NCI-H2171 (cell line): ENCODE measurements at places on chromosomes 2 and 18.
A peak's percentile ranks its signal among the peaks of the same experiment; 100 is the strongest.

DNA sequence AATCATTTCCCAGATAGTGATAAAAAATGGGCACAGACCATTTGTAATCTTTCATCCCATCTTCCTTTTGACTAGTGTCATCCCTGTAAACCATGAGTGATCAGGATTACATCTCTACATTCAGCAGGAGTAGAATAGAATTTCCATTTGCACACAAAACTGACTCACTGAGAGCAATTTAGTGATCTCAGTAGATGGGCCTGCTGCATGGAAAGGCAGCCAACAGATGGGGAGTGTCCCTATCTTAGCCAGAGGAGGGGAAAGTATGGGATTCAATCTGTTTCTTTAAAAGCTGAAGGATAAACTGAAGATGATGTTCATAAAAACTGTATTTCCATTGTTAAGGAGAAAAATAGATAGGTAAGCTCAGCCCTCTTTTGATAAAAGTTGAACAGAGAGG lies 441.7 kb downstream of the ZNF521 start:
- no peak for DNase-seq

- DNase-seq: no peak
Observed at GRCh38 chr2:182584462-182584861, 131.6 kb upstream of the DNAJC10 start.

DNA sequence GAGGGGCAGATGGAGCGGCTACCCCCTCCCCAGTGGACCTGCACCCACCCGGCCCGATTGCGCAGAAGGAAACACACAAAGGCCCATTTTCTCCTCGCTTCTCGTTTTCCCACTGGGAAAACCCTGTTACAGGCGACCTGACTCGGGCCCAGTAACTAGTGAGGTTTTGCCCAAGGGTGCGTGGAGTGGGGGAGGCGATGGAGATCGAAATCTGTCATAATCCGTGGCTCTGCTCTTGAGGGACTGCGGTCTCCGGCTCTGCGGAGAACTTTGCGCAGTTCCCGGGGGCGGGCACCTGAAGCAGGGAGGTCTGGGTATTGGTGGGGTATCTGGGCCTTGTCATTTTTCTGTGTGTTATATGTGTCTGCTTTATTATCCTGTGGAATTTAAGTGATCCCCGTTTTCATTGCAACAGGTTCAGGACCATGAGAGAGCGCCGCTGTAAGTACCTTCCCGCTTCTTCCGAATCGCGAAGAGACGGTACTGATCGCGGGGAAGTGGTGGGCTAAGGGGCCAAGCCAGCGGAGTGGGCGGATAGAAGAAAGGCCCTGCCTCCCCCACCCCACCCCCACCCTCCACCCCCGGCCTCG lies 4.0 kb upstream of the HOXD4 start:
- DNase-seq: no peak

DNA sequence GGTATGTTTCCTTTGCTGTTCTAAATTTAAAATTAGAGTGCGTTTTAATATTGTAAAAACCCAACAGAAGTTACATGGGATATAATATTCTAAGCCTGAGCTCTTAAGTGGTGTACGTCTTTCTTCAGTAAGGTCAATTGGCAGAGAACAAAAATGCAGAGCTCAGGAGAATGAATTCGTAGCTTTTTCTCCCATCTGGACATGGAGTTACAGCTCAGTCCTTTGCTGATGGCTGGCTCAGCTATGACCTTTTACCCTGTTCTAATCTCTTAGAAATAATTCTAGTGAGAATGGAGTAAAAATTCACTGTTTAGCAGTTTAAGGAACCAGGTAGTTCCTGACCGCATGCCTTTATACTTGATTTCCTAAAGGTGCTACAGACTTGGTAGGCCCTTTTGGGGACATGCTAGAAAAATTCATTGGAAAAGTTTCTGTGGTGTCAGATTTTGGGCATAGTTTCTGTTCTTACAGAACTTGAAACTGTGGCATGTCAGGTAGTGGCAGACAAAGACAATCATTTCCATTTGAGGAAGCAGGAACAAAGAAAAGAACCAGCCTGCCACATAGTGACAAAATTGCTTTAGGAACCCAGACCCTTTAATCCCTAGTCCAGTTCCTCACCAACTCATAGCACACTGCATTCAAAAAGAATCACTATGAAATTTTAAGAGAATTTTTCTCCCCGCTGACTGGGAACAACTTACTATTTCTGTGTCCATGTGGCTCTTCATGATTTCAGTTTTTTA lies 566.8 kb upstream of the ZNF804A start:
- DNase-seq: no peak

GRCh38 chr2:232966122-232966521 lies 46.9 kb downstream of the NGEF start:
- DNase-seq: no peak

- no peak for DNase-seq
Observed at GRCh38 chr2:230643576-230644291, 68.9 kb upstream of the CAB39 start.

DNA sequence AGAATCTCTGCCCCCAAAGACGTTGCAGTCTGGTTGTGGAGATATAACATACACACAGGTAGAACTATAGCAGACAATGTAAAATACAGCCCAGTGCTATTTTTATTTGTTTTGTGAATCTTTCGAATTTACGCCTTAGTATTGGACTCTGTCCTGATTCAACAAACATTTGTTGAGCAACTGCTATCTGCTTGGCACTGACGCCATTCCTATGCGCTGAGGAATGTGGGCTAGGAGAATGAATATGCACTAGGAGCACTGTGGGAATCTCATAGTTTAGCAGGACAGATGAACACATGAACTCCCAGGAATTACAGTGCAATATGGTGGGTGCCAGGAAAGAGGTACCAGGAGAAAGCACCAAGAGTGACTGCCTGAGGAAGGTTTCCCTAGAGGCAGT lies 181.7 kb upstream of the SIX3 start:
- DNase-seq: no peak

GRCh38 chr2:100642425-100642824 lies 79.6 kb downstream of the PDCL3 start:
- no peak for DNase-seq

- DNase-seq: no peak
Observed at GRCh38 chr2:199704358-199705238, 146.4 kb downstream of the FTCDNL1 start.

- no peak for DNase-seq
Observed at GRCh38 chr2:202754936-202755335, 116.6 kb downstream of the ICA1L start.

DNA sequence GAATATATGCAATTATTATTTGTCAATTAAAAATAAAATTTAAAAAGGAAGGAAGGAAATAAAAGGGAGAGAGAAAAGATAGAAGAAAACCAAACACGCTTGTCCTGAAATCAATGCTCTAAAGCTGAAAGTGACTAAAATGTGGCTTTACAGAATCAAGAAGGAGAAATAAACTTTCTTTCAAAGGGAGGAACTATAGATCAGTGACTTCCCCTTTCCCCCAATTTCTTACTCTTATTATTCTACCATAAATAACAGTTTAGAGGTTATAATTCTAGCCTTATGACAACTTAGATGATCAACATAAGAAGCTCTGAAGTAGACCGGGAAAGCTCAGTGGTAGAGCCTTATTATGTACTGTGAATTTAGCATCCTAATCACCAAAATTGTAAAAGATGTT lies 122.5 kb downstream of the ARHGAP15 start:
- no peak for DNase-seq

- no peak for DNase-seq
Observed at GRCh38 chr2:3126171-3126910, 251.3 kb downstream of the EIPR1 start.

DNA sequence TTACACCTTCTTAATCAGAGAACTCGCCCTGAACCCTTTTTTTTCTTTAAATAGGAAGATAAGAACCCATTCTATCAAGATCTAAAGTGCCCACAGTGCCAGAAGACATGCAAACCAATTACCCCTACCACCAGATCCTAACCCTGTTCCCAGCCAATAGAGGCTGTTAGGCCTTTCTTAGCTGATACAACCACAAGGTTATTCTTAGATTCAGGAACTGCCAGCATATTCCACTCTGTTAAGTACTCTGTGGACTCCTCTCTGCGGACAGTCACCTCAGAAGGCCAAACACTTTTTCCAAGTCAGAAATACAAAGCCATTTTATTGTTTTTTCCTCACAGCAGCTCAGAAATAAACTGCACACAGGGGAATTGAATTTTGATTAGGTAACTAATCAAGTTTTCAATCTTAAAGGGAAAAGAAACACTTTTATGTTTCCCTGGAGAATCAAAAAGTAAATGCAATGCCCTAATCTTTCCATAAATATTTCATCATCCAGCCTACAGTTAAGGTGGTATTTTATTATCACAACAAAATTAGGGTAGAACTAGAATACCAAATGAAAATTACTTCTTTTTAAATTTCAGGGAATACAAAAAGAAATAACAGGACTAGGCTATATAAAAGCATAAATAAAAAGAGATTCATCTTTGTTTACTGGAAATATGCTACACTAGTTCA lies 111.4 kb downstream of the NBAS start:
- no peak for DNase-seq

DNA sequence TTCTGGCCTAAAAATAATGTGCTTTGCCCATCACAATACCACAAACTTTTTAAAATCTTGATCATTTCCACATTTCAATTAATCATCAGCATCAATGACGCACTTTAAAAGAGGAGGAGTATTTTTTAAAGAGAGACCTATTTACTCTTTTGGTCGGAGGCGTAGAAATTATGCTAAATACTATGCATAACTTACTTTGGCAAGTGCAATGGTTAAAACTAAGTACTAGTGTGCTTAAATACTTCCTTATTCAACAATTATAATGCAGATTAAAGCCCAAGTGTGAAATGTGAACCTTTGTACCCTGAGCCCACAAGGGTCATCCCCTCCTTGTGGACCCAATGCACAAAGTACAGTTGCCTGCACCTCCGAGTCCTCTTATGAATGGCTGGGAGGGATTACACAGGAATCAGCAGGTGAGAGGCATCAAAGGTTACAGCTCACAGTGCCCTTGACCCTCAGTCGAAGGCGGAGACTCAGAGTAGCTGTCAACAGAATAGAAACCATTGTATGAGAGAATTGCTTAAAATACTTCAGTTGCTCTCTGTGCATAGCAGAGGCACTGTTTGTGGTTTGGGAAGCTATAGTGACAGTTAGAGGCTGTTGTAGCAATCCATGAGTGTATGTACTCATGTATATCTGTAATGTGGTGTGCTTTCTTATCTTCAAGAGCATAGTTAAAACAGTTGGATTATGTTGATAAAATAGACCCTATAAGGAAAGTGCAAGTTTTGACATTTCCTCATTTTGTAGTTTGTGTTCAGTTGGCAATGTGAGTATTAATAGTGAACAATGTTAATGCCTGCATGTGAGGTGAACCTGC lies 151.7 kb upstream of the ITGA4 start:
- no peak for DNase-seq

GRCh38 chr18:21123290-21123926 lies 11.8 kb upstream of the ROCK1 start:
- no peak for DNase-seq

GRCh38 chr2:85156153-85156552 lies 23.0 kb downstream of the TCF7L1 start:
- DNase-seq: no peak

GRCh38 chr2:236833501-236834073 lies 252.1 kb upstream of the COPS8 start:
- no peak for DNase-seq

DNA sequence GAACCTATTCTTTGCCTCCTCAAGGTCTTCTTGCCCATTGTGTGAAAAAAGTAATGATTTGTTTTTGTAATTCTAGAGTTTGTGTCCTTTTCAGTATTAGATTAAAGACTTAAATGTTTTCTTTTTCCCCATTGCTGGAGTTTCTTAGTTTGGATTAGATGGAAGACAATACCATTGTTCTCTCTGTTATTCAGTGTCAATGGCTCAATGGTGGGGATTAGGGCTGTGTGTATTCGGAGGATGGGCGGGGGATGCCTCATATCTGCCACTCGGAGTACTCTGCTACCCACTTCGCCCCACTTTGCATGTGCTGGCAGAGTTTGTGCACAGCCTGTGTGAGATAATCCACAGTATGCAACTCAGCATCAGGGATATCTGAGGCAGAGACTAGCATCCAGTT lies 90.1 kb downstream of the KLHL29 start:
- no peak for DNase-seq

DNA sequence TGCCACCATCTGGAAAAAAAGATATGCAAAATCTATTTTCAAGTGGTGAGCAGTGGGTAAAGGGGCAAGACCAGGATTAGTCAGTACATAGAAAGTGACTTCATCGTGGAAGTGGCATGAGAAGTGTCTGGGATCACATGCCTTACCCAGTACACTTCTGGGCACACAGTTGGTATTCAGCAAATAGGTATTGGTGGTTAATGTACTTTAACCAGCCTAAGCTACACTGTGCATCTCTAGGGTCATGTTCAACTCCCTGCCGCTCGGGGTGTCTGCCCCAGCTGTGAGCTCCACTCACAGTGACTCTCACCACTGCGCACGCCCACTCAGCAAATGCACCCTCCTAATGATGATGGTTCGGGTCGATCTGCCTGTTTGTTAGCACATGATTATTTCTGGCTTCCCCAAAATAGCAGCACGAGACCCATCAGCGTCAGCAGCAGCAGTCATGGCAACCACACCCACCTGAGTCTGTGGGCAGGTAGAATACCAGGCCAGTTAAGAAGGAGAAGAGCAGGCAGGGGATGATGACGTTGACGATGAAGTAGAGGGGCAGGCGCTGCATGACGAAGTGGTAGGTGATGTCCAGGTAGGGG lies 11.1 kb downstream of the CHRNA1 start:
- DNase-seq: no peak

GRCh38 chr2:159516241-159516758 lies 100.0 kb downstream of the BAZ2B start:
- DNase-seq: peak; percentile 48

DNA sequence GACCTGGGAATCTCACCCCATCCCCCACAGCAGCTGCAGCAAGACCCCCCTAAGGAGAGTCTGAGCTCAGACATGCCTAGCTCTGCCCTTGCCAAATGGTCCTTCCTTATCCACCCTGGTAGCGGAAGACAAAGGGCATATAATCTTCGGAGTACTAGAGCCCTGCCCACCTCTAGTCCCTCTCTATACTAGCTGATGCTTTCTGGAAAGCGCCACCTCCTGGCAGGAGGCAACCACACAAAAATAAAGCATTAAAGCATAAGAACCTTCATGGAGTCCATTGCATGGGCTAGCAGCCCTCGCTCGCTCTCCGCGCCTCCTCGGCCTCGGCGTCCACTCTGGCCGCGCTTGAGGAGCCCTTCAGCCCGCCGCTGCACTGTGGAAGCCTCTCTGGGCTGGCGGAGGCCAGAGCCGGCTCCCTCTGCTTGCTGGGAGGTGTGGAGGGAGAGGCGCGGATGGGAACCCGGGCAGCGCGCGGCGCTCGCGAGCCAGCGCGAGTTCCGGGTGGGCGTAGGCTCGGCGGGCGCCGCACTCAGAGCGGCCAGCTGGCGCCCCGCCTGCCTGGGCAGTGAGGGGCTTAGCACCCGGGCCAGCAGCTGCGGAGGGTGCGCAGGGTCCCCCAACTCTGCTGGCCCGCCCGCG lies 941.2 kb downstream of the SUCLG1 start:
- DNase-seq: no peak

DNA sequence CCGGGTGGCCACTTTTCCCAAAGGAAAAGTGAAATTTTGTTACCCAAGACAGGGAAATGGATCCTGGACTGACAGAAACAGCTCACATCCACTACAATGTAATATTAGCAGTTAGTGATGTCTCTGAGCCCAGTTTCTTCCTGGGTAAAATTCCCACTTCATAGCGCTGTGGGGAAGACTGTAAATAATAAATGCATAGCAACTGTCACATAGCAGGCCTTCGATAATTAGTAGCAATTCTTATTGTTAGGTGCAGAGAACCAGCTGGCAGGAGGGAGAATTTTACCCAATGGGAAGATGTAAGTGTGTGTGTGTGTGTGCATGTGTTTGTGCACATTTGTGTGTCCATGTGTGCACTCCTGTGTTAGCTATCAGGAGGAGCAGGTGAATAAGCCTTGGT lies 221.5 kb downstream of the SLC4A3 start:
- DNase-seq: no peak
